ENCODE measurements at places on chromosomes 12 and 14.

- no peak for DNase-seq
These were observed 6.6 kb downstream of the POMT2 start for GRCh38 chr14:77314043-77314442.

- DNase-seq: no peak
These were observed 323.6 kb downstream of the TMTC2 start for GRCh38 chr12:83010169-83010804.

GRCh38 chr12:68222326-68222725, 3.3 kb downstream of the IL26 start:
- DNase-seq: peak; percentile 25

GRCh38 chr14:105517096-105517495, 9.3 kb upstream of the TMEM121 start:
- no peak for DNase-seq

- DNase-seq: no peak
These were observed 31.2 kb upstream of the KLC1 start for GRCh38 chr14:103597623-103598377.

- no peak for DNase-seq
These were observed 1.3 kb downstream of the ARID4A start for GRCh38 chr14:58299401-58300330.

DNA sequence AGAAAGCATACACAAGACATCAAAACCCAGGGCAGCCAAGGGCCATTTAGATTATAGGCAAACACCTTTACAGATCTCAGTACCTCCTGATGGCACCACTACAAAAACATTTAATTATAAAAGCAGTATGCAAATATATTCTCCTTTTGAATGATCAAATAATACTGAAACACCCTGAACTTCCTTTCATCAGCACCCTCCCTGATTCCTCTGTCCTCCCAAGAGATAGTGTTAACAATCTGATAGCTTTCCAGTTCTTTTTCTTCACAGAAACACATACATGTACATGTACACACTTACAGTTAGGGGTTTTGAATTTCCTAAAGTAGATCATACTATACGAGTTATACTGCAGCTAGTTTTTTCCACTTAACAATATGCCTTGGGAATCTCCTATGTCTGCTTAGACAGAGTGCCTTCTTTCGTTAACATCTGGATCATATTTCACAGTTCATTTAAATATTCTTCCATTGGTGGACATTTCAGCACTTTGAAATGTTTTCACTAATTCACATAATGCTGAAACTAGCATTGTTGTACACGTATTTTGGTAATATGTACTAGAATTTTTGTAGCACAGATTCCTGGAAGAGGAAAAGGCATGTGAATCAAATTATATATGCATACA, 35.2 kb downstream of the TDG start:
- no peak for DNase-seq

DNA sequence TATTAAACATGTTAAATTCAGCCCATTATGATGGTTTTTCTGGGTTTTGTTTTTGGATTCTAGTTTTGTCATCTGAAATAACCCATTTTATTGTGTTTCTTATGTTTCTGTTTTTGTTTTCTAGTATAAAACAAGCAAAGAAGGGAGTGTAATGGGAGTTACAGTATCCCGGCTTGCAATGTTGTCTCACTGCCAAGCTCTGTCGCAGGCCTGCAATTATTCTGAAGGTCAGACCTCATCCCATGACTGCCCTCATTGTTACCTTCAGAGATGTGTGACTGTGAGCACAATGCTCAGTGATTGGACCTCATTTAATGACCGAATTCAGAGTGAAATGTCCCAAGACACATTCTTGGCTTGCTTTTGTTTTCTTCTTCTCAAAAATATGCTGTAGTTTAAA, 73.0 kb upstream of the ATF1 start:
- DNase-seq: peak; percentile 69

GRCh38 chr12:2169940-2170339, 117.2 kb downstream of the CACNA1C start:
- DNase-seq: no peak

DNA sequence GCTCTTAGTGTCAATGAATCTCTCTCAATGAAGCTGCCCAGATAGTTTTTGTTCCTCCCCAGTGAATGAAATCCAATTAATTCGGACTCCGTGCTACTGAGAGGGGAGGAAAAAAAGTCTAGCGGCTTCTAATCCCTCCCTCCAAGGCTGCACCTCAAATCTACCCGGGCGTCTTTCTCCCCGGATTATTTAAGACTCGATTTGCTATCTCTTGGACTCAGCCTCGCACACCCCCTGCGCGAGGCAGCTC, 134 bp downstream of the DUSP6 start:
- peak; percentile 57 for DNase-seq

- DNase-seq: no peak
These were observed 259.6 kb upstream of the TMTC1 start for GRCh38 chr12:30043151-30043847.

GRCh38 chr12:108729612-108730364, 1.5 kb downstream of the CORO1C start:
- DNase-seq: peak; percentile 23

GRCh38 chr14:101207897-101208296, 304.4 kb upstream of the RTL1 start:
- DNase-seq: no peak

GRCh38 chr14:86646696-86647690, 1117.0 kb downstream of the FLRT2 start:
- no peak for DNase-seq

DNA sequence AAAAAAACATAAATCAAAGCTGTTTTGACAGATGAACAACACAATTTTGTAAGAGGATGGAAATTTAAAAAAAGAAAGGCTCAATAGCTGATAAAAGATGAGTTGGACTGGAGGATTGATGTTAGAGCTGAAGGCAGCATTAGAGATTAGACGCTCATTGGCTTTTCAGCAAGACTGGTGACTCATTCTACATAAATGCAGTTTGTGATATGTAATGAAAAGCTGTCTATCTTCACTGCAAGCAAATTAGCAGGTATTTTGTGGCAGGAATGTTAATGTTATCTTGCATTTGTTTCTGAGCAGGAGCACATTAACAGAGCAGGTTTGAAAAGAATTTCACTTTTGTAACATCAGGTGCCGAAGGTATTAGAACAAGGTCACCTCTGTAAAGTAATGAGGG, 442.7 kb upstream of the NOVA1 start:
- DNase-seq: no peak

DNA sequence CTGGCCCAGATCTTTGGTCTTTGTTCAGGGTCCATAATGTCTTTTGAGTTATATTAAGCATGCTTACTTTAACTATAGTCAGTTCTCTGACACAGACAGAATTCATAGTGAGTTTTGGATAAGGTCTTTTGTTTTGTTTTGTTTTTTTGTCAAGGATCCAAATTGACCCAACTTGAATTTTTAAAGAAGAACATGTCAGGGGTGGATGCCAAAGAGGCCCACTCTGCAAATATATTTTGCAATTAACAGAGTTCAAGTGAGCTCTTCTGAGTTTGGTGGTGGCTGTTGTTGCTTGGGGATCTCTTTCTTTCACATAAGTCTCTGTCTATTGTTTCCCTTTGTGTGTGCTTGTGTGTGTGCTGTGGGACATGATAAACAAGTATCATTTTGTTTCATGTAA, 34.4 kb upstream of the PMCH start:
- no peak for DNase-seq

DNA sequence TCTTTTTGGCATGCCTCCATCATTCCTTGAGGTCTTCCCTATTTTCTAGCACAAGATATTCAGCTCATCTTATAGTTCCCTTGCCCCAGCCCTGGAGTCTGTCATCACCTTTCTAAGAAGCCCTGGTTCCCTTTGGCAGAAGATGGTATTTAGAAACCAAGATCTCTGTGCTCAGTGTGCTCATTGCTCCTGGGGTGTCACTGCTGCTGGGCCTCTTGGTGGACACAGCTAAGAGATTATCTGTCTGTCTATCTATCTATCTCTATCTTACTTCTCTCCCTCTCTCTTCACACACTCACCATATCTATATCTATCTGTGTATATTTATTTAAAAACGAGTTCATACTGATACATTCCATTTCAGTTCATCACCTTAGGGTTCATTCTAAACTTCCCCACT, 67.2 kb downstream of the DAO start:
- no peak for DNase-seq

DNA sequence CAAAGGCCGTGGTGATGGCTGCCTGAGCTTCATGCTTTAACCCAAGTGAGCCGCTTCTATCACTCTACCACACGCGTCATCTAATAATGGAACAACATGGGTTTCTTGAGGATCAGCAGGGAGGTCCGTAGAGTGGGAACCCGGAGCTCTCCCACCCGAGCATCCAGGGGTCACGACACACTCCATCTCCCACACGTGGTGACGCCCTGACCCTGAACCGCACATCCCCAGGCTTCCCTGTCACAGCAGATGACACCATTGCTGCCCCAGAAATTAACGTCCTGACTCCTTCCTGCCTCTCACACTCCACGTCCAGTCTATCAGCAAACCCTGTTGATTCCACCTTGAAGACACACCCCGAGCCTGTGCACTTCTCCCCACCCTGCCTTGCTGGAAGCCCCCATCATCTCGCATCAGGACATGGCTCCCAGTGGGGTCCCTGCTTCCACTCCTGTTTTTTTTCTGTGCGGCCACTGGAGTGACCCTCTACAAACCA, 163.2 kb downstream of the PIWIL1 start:
- no peak for DNase-seq

DNA sequence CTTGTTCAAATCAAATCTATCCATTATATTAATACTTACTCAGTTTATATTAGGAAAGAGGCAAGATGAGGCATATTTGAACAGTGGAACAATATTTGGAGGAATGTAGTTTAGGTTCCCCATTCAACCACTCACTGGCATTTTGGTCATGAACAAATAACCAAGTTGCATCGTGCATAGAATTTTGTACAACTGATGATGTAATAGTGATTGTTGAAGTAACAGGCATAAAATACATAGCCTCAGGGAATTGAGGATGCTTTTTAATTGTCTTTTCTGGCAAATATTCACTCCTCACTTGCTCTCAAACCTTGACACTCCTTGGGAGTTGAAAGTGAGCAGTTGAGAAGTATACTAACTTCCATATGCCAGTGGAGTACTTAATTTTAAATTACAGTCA, 175.2 kb downstream of the SRGAP1 start:
- DNase-seq: no peak

GRCh38 chr14:55904086-55904485, 214.1 kb upstream of the PELI2 start:
- no peak for DNase-seq

DNA sequence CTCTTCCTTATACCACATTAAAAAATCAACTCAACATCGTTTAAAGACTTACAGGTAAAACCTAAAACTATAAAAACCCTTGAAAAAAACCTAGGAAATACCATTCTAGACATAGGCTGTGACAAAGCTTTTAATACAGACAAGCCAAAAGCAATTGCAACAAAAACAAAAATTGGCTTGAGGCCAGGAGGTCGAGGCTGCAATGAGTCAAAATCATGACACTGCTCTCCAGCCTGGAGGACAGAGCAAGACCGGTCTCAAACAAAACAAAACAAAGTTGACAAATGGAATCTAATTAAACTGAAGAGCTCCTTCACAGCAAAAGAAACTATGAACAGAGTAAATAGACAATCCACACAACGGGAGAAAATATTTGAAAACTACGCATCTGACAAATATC, 1057.8 kb downstream of the FSCB start:
- DNase-seq: no peak

GRCh38 chr12:105413911-105414487, 83.5 kb downstream of the C12orf75 start:
- no peak for DNase-seq

- DNase-seq: no peak
These were observed 112.0 kb upstream of the RAP1B start for GRCh38 chr12:68498736-68499135.

GRCh38 chr12:30014991-30015390, 231.2 kb upstream of the TMTC1 start:
- no peak for DNase-seq

DNA sequence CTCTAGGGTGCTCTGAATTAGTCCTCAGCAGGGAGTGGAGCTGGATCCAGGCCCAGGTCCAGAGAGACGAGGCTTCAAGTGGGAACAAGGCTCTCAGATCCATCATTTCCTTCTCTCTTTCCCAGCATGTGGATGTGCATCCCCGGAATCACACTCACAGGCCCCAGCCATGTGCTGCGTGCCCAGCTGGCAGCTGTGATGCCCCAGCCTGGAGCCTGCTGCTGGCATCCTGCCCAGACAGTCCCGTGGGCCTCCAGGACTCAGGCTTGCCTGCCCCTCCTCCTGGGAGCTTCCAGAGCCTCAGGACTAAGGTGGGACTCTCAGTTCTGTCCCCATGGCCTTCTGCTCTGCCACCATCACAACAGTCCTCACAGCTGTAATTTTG, 6.2 kb upstream of the KRT84 start:
- DNase-seq: peak; percentile 89

- no peak for DNase-seq
These were observed 197.6 kb downstream of the AACS start for GRCh38 chr12:125262851-125263250.

GRCh38 chr14:24279301-24280186, 8.1 kb upstream of the RABGGTA start:
- DNase-seq: peak; percentile 59

- no peak for DNase-seq
These were observed 373.3 kb downstream of the TMEM132D start for GRCh38 chr12:129530517-129530916.

DNA sequence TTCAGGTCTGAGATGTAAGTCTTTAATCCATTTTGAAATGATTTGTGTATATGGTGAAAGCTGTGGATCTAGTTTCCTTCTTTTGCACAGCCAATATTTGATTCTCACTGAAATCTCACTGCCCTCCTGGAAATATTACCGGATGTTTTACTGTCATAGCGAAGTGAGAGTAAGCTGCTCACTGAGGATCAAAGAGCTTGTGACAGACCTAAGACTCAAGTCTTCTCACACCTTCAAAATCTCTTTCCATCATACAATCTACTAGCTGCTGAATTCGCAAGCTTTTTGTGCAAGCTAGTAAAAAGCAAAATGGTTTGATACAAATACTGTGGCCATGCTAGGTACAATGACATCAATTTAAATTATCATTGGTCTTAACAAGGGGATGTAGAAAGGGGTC, 3.9 kb downstream of the LRRK2 start:
- no peak for DNase-seq

- no peak for DNase-seq
These were observed 35.8 kb upstream of the ZFP36L1 start for GRCh38 chr14:68828698-68829097.

GRCh38 chr12:26188127-26188526, 7.2 kb upstream of the SSPN start:
- no peak for DNase-seq

- DNase-seq: no peak
These were observed 52.7 kb downstream of the FBXO34 start for GRCh38 chr14:55323910-55324309.

GRCh38 chr12:100862676-100863075, 68.1 kb downstream of the ANO4 start:
- no peak for DNase-seq

DNA sequence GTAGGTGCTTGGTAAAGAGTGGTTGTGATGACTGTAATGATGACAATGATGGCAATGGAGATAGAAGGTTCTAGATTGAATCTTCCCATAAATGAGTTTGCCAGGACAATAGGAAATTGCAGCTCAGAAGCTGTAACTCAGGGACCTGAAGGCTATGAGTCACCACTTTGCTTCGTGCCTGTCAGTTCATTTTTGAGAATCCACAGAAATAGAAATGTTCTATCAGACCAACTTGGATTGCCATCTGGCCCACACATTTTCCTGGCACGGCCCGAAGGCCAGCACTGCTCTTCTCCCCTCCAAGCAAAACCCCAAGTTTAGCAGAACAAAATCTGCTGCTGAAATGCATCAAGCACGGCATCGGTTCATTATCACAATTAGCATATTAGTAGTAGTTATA, 1127.0 kb downstream of the BCL11B start:
- no peak for DNase-seq

All from NCI-H2081 (cell line).